ENCODE measurements at places on chromosomes 2 and 18.
A peak's percentile ranks its signal among the peaks of the same experiment; 100 is the strongest.

DNA sequence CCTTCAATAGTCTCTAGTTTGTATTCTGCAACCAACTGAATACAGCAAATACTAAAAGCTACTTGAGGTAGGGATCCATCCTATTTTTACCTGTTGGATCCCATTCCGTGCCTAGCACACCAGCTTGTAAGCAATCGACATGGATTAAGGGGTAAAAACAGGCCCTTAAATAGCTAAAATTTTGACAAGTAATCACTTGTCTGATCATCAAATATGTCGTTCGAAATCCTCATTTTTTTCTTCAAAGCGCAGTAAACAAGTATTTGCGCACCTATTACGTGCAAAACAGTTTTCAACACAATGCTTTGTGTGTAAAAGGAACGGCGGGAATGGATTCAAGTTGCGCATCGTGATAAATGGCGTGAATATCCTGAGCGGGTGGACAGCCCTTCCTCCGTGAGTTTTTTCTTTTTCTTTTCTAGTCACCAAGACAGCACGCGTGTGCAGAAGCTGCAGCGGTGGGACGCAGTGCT, 1.4 kb upstream of the ACVR2A start:
- DNase-seq, result no peak

DNA sequence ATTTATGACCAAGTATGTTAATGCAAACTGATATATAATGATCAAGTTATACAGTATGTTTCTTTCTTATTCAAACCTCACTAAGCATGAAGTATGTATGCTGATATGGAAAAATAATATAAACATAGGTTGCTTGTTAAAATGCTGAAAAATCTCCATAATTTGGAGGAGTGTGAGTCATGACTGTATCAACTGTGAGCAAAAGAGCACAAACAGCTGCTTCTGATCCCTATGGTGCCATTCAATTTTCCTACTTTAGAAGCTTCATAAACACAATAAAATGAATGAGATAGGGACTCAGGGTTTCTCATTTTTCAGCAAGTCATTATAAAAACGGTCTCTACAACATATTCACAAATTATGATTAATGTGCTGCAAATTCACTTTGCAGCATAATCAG, 129.9 kb upstream of the TFPI start:
- DNase-seq, result no peak

DNA sequence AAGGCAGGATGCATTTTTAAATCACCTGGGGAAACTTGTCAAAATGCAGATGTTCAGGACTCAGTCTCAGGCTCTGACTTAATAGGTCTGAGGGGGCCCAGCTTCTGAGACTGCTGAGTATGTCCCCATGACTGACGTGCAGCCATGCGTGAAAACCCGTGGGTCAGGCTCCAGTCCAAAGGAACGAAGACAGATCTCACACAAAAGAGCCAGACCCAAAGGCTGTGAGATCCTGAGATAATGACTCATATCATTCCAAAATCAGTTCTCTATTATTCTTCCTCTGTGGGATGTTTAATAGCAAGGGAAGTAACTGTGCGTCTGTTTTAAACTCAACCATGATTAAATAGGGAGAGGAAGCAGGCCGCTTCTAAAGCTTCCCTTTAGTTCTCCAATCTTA, 107.4 kb upstream of the ACAA2 start:
- no peak for DNase-seq

GRCh38 chr2:239018271-239019182, 170.6 kb downstream of the TWIST2 start:
- DNase-seq, result peak; percentile 8

DNA sequence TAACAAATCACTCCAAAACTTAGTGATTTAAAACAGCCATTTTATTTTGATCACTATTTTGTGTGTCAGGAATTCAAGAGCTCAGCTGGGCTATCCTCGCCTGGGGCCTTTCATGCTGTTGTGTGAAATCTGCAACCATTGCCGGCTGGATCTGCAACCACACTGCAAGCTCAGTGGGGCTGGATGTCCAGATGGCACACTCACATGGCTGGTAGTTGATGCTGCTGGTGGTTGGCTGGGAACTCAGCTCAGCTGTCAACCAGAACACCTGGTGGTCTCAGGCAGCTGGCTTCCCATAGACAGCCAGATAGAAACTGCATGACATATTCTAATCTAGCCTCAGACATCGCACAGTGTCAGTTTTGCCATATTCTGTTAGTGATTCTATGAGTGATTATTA, 30.6 kb upstream of the AP1S3 start:
- no peak for DNase-seq

DNA sequence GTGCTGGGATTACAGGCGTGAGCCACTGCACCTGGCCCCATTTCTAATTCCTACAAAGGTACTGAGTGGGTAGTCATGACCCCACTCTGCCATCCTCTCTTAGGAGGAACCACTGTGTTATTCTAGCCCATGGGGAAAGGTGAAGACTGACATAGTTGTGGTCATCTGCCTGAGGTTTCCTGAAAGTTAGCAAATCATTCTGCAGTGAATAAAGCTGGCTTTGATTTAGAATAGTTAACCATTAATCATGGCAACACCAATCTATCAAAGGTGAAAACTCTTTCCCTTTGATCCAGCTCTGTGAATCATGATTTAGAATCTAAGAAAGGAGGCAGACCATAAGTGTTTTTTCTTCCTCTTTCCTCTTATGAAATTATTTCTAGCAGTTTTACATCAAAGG, 50.8 kb downstream of the SUMO1 start:
- DNase-seq, result no peak

GRCh38 chr2:25561136-25561850, 112.1 kb downstream of the DTNB start:
- DNase-seq, result no peak

- DNase-seq, result no peak
Measured at GRCh38 chr2:18047213-18047611, 168.7 kb downstream of the KCNS3 start.

GRCh38 chr2:24494410-24494809, 3.4 kb downstream of the NCOA1 start:
- no peak for DNase-seq

DNA sequence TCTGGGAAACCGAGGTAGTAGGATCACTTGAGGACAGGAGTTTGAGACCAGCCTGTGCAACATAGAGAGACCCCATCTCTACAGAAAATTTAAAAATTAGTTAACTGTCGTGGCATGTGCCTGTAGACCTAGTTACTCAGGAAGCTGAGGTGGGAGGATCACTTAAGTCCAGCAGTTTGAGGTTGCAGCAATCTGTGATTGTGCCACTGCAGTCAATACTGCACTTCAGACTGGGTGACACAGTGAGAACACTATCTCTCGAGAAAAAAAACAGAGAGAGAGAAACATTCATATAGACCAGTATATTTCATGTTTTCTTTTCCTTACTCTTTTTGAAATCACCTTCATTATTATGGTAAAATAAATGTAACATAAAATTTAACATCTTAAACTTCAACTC, 290.7 kb upstream of the CYP26B1 start:
- DNase-seq, result no peak

DNA sequence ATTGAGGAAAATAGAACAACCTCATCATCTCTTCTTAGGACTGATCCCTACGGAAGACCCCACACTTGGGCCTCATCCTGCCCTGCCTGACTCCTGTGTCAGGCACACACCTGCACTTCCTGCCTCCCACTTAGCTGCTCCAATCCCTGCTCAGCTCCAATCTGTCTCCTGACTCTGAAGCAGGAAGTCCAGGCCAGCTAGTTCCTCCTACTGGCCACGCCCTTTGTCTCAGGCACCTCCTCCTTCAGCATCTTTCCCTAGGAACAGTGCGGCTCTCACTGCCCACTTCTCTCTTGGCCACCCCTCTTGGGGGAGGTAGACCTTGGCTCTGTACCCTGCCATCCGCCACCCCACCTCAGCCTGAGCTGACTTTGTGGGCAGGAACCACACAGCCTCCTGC, 135.8 kb downstream of the CELF4 start:
- no peak for DNase-seq

GRCh38 chr2:28393114-28393836, 617 bp downstream of the FOSL2 start:
- peak; percentile 74 for DNase-seq

DNA sequence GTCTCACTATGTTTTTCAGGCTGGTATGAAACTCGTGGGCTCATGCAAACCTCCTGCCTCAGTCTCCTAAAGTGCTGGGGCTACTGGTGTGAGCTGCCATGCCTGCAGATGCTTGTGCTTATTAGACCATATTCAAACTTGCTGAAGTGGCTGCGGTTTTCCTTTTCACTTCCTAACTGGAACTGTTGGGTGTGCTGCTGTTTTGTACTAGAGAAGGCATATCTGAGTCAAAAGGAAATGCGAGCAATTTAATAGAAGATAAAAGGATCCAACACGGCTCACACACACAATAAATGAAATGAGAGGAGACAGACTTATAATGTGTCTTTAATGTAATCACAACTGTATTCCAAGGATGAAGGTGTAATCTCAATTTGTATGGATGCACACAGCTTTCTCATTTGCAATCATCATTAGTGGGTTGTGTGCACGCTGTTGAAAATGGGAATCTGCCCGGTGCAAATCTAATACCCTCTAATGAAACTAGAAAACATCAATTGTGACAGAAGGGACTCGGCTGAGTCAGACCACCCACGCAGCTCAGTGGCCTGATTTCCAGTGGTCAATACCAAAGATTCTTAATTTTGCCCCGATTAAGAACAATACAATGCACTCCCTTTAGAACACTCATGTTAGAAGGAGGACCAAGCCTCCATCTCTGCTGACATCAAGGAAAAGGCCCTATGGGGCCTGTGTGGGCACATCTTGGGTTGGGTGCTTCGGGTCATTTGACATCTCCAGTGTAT, 532.7 kb downstream of the TDRD15 start:
- no peak for DNase-seq

GRCh38 chr2:150587547-150588505, 100.4 kb upstream of the RND3 start:
- DNase-seq, result no peak

DNA sequence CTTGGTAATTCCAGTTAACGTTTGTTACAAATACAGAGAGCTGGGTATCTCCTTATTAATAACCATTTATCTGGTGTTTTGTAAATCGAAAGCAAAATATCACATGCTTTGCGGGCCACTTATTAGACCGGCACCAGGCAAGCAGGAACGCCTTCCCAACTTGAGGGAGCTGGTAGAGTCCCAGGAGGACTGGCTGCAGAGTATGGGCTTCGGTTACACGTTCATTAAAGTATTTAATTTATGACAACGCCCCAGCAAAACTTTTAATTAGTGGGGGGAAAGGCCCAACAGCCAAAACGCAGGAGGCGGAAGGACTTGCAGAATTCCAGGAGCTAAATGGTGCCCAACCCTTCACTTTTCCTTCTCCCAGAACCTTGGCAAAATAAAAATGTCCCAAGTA, 3.7 kb downstream of the SMAD7 start:
- DNase-seq, result no peak

DNA sequence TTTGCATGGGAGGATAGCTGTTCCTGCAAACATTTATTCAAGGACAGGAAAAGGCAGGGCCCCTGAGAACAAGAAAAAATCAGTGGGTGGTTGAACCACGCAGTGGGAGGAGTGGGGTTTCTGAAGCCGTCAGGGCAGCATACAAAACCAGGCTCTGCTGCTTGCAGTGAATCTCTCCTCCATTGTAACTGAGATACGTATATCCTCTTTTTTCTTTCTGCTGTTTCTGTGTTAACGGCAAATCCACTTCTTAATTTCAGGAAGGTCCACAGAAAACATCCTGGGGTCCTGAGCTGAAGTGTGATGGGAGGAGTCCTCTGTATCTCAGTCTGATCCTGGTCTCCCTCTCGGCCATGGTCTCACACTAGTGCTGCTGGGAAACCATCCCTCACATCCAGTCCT, 27.2 kb upstream of the KCNF1 start:
- no peak for DNase-seq

- DNase-seq, result no peak
Measured at GRCh38 chr2:39875182-39875913, 96.3 kb upstream of the THUMPD2 start.

DNA sequence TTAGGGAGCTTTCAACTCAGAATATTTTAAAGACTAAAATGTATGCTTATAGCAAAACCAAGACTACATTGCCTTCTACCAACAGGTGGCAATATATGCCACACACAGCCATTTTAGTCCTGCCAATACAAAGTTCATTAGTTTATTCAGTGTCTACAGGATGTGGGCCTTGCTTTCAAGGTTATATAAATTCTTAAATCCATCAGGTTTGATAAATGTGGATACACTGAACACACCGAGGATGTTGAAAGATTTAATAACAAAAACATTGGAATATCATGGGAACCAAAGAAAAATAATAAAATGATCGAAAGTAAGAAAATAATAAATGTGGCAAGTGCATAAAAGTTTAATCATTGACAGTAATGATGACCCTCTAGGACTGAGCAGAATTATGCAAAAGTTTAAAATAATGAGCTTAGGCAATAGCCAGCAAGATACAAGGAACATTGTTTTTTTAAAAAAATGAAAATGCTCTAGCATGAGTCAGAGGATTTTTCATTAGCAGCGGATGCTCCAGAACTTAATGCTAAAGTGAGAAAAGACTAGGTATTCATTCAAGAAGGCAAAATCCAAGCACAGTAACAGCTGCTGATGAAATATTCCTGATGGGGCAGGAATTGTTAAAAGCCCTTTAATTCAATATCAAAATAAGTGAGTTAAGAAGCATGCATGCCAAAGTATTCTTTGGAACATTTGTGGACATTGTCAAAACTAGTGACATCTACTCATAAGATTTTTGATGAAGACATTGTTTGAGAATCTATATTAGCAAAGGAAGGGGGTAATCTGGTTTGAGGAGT, 14.2 kb downstream of the SCN9A start:
- no peak for DNase-seq

GRCh38 chr2:74198023-74198460, 373 bp upstream of the MTHFD2 start:
- peak; percentile 24 for DNase-seq

GRCh38 chr2:175855236-175855635, 146.8 kb downstream of the LNPK start:
- no peak for DNase-seq

DNA sequence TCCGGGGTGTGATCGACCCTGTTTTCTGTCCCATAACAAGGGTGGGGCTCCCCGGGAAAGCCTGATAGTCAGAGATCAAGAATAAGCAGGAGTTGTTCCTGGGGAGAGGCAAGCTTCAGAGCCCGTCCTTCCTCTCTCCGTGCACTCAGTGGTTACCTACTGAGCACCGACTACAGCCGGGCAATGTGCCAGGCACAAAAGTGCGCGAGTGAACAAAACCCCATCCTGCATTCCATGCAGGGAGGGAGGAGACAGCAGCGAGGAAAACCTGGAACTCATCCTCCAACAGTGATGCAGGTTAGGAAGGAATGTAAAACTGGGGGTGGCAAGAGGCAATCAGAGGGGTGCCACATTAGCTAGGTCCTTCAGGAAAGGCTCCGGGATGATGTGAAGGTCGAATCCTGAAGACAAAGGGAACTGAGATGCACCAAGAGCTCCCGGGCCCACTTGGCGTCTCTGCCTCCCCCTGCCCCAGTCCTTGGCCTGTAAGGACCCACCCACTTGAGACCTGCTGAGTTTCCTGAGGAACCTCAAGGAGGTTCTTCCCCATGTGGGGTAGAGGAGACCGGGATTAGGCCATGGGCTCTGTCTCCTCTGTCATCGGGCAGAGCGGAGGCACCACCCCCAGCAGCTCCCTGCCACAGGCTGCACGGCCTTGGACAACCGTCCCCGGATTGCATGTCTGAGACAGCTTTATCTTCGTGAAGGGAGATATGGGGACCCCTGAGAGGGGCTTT, 198.2 kb downstream of the NDUFA10 start:
- DNase-seq, result no peak

GRCh38 chr2:44103639-44104038, 65.0 kb upstream of the PPM1B start:
- no peak for DNase-seq

GRCh38 chr2:204530464-204530805, 14.8 kb upstream of the PARD3B start:
- DNase-seq, result no peak

GRCh38 chr2:152620208-152620607, 97.1 kb downstream of the PRPF40A start:
- no peak for DNase-seq

Measured in activated naive CD4-positive, alpha-beta T cell treated with anti-CD3 and anti-CD28 coated beads, Interleukin-2, amount 10 ng/mL, durations not matched to agents 7 days and 5 days (primary cell).